Immature natural killer cell (primary cell): ENCODE measurements at places on chromosomes 16 and 17.

- no peak overlapping the region for H3K4me3 ChIP-seq
- peaks cover 35% of the 10 kb centered on the region for H3K36me3 ChIP-seq
- H3K27ac ChIP-seq = no peak overlapping the region
- H3K27me3 ChIP-seq = no peaks in the 10 kb centered on the region
- DNase-seq = no peak
Measured at GRCh38 chr16:58582971-58583765, 46.5 kb downstream of the CNOT1 start.

- H3K4me3 ChIP-seq = no peak overlapping the region
- H3K4me1 ChIP-seq = peaks cover 41% of the 10 kb centered on the region
- no peak overlapping the region for H3K27ac ChIP-seq
- no peaks in the 10 kb centered on the region for H3K27me3 ChIP-seq
Measured at GRCh38 chr16:10933865-10934264, 8.4 kb downstream of the DEXI start.

GRCh38 chr16:70396246-70396904 is 42.5 kb downstream of the ST3GAL2 start:
- no peaks in the 10 kb centered on the region for H3K36me3 ChIP-seq
- DNase-seq = no peak
- no peaks in the 10 kb centered on the region for H3K4me1 ChIP-seq
- no peak overlapping the region for H3K4me3 ChIP-seq
- no peak overlapping the region for H3K27ac ChIP-seq

- no peak for DNase-seq
- H3K36me3 ChIP-seq = no peaks in the 10 kb centered on the region
- no peak overlapping the region for H3K4me3 ChIP-seq
- no peaks in the 10 kb centered on the region for H3K4me1 ChIP-seq
Measured at GRCh38 chr16:87924041-87924810, 12.1 kb downstream of the CA5A start.

DNA sequence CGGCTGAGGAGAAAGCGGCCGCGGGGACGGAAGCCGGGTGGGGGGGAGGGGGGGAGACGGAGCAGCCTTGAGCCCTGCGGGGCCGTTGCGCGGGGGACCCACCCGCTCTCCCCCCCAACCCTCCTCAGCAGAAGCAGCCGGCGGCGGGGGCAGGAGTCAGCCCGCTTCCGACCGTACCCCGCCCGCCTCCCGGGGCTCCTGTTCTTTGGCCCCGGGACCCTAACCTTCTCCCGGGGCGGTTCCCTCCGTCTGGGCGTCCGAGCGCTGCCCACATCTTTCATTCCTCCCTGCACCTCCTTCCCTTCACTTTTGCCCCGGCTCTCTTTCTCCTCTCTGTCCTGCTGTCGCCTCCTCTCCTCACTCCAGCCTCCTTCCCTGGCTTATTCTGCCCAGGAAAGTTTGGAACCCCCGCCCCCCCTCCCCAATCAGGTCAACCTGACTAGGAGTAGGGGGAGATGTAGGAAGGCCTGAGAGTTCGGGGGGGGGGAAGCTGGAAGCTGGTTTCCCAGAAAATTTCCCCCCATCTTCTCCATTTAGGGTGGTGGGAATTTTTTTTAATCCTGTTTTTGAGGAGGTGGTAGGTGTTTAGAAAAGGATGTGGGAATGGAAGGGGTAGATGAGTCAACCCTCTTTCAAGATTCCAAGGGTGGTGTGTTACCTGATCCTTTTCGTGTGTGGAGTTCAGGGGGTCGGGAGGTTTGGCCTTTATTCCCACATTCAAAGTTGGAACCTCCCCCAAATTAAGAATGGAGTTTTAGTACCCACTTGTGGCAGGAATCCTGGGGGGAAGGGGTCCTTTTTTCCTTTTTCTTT is 427 bp upstream of the NLK start:
- H3K36me3 ChIP-seq = no peaks in the 10 kb centered on the region
- peaks cover 67% of the 10 kb centered on the region for H3K4me1 ChIP-seq
- H3K4me3 ChIP-seq = peak overlapping the region; percentile 90
- H3K27ac ChIP-seq = peak overlapping the region; percentile 89
- H3K27me3 ChIP-seq = peaks cover 9% of the 10 kb centered on the region

GRCh38 chr16:77273-77806 is 685 bp upstream of the MPG start:
- H3K4me1 ChIP-seq = peaks cover 40% of the 10 kb centered on the region
- peak overlapping the region; percentile 68 for H3K27ac ChIP-seq
- H3K4me3 ChIP-seq = peak overlapping the region; percentile 80
- peaks cover 2% of the 10 kb centered on the region for H3K27me3 ChIP-seq
- DNase-seq = peak; percentile 46
